Chondrocyte (in vitro differentiated cells): ENCODE measurements at places on chromosomes 4 and X. TPM values are rescaled to one million over a fixed set of nuclear protein-coding genes. Genes with fewer than 3 reads are reported as not detected.

GRCh38 chr4:7004331-7004730, 38.8 kb upstream of the TADA2B start:
- H3K27ac ChIP-seq = no peak overlapping the region
- no peaks in the 10 kb centered on the region for H3K4me1 ChIP-seq
- H3K27me3 ChIP-seq = no peaks in the 10 kb centered on the region
- peaks cover 33% of the 10 kb centered on the region for H3K36me3 ChIP-seq

- peaks cover 27% of the 10 kb centered on the region for H3K4me1 ChIP-seq
- no peak overlapping the region for H3K4me3 ChIP-seq
- no peaks in the 10 kb centered on the region for H3K27me3 ChIP-seq
- peaks cover 20% of the 10 kb centered on the region for H3K36me3 ChIP-seq
- no peak for DNase-seq
Measured at GRCh38 chr4:124631760-124632159, 80.8 kb downstream of the ANKRD50 start.

GRCh38 chrX:105098201-105098600, 122.3 kb downstream of the TEX13A start:
- no peaks in the 10 kb centered on the region for H3K27me3 ChIP-seq
- DNase-seq = no peak
- no peaks in the 10 kb centered on the region for H3K4me1 ChIP-seq
- H3K36me3 ChIP-seq = no peaks in the 10 kb centered on the region
- H3K27ac ChIP-seq = no peak overlapping the region
- no peak overlapping the region for H3K4me3 ChIP-seq

NEUROG2 gene
- not detected in 3 replicates for total RNA-seq

DNA sequence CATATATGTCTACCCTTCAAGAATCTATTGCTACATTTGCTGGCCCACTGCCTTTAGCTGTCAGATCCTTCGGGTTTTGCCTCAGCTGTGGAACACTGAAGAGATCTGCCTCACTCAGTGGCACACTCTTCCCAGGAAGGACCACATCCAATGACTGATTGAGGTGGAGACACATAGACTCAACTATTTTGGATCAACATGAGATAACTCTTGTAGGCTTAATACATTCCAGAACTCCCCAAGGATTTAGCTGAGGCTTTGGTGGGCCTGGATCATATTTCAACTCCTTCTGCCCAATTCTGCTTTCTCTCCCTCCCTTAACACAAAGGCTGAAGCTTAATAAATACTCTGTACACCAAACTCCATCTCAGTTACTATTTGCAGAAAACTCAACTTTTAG, 100.5 kb downstream of the CORIN start:
- no peak overlapping the region for H3K27ac ChIP-seq
- H3K27me3 ChIP-seq = peaks cover 14% of the 10 kb centered on the region
- H3K36me3 ChIP-seq = peaks cover 5% of the 10 kb centered on the region

DNA sequence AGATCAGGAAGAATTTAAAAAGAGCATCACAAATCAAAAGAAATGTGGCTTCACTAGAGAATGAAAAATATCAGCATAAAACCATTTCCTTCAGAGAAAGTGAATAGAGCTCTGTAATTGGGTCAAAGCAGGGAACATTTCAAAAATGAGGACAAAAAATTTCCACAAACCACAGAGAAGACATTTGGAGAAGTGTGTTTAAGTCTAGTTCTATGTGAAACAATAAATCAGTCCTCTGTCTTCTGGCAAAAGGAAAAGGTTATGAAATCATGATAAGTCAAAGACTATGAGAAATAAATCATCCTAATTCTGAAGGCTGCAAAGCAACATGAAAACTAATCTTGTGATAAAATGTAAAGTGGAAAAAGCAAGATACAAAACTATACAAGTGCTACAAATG, 27.9 kb downstream of the SMPX start:
- no peak overlapping the region for H3K27ac ChIP-seq
- H3K36me3 ChIP-seq = no peaks in the 10 kb centered on the region
- no peak for DNase-seq

- H3K36me3 ChIP-seq = peaks cover 4% of the 10 kb centered on the region
- no peak overlapping the region for H3K4me3 ChIP-seq
- DNase-seq = no peak
- H3K27ac ChIP-seq = no peak overlapping the region
Measured at GRCh38 chrX:24877854-24878650, 137.7 kb downstream of the ARX start.

DACH2 gene
- total RNA-seq = not detected in 3 replicates

DNA sequence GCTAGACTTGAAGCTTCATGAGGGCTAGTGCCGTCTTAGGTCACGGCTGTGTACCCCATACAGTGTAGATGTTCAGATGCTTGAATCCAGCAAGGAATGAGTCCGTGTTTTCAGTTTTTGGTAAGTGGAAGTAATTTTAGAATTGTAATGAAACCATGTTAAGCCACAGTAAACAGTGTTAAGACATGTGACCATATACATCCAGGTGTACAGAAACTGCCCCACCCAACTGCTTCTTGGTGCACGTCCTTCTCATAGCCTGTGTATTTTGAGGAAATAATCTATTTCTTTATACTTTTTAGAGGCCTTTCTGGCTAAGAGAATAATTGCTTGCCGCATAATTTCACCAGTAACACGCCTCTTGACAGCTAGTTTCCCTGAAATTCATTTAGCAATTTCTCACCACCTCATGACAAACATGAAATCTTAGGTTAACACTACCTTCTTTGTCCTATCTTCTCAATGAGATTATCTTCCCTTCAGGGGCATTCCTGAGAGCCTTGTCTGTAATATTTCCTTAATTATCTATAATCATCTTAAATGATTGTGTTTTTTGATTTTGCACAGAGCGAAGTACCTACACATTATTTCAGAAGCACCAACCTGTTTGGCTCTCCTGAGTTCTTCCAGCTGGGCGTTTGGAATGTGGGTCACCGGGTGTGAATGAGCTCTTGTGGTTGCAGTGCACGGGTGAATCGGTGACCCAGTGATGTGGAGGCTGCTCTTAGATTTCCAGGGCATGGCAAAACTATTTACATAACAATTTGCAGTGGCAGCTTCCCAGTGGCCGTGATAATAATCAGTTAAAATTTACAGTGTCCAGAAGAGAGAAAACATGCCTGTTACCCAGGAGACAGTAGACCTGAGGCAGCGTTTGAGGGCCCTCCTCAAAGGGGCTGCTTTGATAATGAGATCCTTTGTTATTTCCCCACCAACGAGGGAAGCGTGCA, 50.2 kb upstream of the TADA2B start:
- H3K4me3 ChIP-seq = no peak overlapping the region
- H3K36me3 ChIP-seq = peaks cover 6% of the 10 kb centered on the region
- no peak for DNase-seq
- H3K27me3 ChIP-seq = no peaks in the 10 kb centered on the region
- H3K27ac ChIP-seq = no peak overlapping the region
